ENCODE measurements at places on chromosomes 7 and 10.

DNA sequence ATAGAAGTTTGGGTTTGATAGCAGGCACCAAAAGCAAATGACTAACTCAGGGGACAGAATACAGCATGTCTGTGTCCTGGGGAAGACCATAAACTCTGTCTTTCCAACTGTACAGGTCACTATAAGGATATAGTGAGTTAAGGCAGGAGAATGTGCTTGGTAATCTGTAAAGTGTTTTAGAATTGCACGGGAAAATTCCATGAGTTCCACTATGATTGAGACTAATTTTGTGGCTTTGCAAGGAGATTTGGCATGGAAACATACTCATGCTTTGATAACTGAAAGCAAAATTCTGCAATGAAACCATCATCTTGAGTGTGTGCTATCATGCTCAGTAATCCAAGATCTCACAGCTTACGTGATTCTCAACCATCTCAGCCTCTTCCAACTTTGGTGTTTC, 152.6 kb downstream of the PKD1L1 start:
- DNase-seq = peak; percentile 88

- peak; percentile 45 for DNase-seq
Measured at GRCh38 chr7:116955801-116956476, 2.6 kb downstream of the ST7 start.

DNA sequence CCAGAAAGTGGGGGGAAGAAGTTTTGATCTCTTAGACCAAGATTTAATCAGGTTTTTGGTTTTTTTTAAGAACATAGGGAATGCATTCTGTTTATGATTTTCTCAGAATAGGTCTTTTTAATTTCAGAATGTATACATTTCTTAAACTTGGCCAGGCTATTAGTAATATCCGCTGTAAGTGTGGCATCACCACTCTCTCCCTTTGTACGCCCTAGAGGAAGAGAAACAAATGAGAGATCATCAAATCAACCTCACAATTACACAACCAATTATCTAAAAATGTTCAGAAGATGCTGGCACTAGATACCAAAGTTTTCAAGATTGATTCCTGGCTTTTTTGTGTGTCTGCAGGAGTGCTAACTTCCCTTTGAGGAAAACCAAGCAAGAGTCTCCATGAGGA, 70.0 kb downstream of the KLF6 start:
- DNase-seq = no peak

DNA sequence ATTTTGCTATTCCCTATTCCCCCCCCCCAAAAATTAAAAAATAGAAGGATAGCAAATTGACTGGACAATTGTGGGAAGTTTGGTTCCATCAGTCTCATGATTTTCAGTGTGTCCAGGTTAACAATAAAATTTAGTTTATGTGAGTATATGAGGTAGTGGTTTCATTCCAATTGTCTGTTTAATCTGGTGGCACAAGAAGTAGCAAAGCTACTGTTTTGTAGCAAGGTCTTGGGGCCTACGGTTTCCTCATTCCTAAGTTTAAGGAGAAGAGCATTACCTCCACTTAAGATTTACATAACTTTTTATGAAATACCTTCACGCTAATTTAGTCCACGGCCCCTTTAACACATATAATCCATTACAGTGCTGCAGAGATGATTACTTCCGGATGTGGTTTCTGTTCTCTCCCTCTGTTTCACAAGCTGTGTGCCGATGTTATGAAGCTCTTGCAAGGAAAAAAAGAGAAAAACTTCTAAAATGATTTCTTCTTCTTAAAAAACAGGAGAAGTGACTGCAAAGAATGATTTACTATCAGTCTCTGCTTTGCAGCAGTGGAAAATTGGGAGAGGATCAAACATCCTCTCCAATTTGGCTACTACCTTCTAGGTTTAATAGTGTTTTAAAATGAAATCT, 32.7 kb upstream of the NPVF start:
- DNase-seq = peak; percentile 52

- DNase-seq = no peak
Measured at GRCh38 chr10:45063591-45064231, 63.0 kb downstream of the ZNF22 start.

DNA sequence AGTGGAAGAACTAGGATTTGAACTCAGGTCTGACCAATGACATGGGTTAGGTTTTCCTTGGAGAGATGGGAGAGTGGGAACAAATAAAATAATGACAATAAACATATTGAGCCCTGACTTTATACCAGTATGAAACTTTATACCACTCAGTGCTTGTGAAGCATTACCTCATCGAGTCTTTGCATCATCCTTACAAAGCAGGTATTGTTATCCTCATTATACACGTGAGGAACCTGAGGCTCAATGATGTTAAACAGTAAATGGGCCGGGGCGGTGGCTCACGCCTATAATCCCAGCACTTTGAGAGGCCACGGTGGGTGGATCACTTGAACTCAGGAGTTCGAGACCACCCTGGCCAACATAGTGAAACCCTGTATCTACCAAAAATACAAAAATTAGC, 47.7 kb downstream of the HHEX start:
- DNase-seq = no peak

- no peak for DNase-seq
Measured at GRCh38 chr7:101739775-101740398, 77.5 kb upstream of the CUX1 start.

- DNase-seq = no peak
Measured at GRCh38 chr7:143503261-143503660, 25.6 kb downstream of the TAS2R41 start.

DNA sequence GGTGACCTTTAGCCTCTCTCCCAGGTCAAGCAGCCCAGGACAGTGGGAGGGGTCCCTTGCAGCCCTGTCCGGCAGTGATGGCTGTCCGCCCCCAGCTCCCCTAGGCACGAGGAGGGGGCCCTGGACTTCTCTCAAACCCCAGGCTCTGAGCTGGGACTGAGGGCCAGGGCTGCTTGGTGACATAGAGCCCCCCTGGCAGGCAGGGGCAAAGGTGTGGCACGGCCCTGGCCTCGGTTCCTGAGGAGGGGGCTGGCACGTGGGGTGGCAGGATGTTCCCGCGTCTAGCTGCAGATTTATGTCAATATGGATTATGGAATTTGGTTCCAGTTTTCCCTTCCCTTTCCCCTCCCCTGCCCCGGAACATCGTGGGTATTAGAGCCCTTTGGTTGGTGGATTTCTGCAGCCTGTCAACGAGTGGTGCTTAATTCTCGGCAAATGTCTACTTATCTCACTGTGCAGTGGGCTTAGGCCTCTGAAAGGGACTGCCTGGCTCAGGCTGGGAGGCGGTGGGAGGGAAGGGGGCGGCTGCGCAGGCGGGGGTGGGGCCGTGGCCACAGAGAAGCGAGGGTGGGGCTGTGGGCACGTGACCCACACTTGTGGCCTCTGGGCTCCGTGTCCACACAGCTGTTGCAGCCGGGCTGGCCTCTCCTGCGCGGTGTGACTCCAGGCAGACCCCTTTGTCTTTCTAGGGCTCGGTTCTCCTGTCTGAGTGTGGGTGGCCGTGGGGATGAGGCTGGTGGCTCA, 19.3 kb downstream of the UNCX start:
- no peak for DNase-seq

DNA sequence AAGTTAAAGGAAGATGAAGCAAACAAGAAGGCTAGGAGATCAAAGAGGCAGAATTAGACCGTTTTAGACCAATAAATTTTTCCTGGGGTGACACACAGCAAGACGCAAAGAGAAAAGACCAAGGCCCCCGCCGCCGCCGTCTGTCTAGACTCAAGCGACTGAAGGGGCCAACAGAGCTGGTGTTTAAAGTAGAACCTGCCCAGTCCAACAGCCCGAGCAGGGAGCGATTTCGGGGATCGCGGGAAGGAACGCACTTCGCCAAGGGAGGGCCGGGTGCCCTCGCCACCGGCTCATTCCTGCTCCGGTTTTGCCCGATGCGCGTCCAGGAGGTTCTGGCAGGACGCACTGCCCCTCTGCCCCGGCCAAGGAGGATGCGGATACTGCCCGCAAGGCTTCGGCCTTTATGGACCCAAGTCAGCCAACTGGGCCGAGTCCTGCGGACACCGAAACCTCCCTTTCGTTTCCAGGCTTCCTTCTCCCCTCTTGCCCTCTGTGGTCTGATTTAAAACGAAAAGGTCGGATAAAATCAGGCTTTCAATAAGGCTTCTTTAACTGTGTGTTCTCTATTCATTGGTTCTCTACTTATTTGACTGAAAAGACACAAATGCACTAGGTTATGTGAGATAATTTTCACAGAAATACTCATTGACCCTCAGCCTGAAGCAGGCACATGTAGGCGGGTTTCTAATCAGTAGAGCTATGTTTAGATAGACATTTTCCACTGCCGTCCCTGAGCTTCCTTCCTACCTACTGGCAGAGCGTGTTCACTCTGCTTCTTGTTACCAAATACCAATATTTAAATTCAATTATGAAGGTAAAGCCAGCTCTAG, 2.2 kb upstream of the HOXA7 start:
- DNase-seq = no peak

DNA sequence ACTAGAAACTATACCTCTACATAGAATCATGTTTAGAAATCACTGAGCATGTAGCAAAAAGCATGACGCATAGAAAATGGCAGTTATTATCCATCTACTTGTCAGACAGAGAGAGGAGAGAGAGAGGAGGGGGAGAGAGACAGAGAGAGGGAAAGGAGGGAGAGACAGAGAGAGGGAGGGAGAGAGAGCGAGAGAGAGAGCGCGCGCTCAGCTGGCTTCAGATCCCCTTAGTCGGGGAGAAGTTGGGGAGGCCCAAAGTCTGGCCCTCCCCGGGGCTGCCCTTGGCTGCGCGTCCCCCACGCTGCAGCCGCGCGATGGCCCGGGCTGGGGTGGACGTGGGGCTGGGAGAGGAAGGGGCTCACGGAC, 37.0 kb downstream of the CNPY1 start:
- no peak for DNase-seq

- no peak for DNase-seq
Measured at GRCh38 chr10:12213621-12214020, 17.6 kb downstream of the CDC123 start.

- no peak for DNase-seq
Measured at GRCh38 chr7:26388256-26388655, 96.6 kb downstream of the SNX10 start.

- DNase-seq = peak; percentile 55
Measured at GRCh38 chr7:7177044-7177517, 5.3 kb upstream of the C1GALT1 start.

GRCh38 chr7:18590744-18591340, 95.3 kb downstream of the HDAC9 start:
- DNase-seq = peak; percentile 85

GRCh38 chr7:112280267-112280666, 73.8 kb downstream of the ZNF277 start:
- DNase-seq = no peak

DNA sequence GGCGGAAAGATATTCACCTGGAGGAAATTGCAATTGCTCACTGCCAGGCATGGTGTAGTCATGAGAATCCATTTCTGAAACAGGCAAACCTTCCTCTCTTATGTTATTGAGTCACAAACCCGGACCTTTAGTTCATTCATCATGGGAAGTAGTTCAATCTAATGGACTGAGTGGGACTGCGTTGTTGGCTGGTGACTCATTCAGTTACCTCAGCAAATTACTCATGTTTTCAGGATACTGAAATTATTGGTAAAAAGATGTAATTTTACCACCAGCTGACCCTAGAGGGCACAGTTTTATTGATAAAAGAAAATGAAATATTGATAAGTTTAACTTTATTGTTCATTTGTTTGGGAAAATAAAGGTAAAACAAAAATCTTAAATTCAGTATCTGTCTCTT, 1194.4 kb upstream of the SORCS1 start:
- peak; percentile 75 for DNase-seq

- DNase-seq = no peak
Measured at GRCh38 chr10:113933894-113934532, 79.6 kb downstream of the NHLRC2 start.

DNA sequence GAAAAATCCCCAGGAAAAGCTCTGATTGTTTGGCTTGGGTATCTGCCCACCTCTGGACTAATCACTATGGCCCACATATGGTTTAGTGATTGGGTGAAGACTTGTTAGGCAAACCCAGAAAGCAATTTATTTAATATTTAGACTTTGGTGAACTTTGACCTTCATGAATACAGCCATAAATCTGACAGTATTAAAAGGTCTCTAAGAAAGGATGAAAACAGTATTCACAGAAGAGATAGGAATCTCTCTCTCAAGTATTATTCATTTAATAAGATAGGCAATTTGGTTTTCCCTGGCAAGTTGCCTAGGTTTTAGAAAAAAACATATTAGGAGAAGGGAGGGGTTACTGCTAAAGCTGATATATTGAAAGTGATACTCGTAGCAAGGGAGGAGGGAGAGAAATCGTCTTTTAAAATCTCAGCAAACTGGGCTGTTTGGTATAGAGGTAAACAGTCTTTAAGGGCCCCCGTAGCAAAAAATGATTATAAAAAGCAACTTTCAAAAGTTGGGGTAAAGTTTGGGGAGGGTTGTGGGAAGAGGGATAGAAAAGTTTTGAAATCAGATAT, 57.1 kb downstream of the LSMEM1 start:
- DNase-seq = no peak

GRCh38 chr7:36289833-36290661, 99.6 kb upstream of the ANLN start:
- DNase-seq = no peak

DNA sequence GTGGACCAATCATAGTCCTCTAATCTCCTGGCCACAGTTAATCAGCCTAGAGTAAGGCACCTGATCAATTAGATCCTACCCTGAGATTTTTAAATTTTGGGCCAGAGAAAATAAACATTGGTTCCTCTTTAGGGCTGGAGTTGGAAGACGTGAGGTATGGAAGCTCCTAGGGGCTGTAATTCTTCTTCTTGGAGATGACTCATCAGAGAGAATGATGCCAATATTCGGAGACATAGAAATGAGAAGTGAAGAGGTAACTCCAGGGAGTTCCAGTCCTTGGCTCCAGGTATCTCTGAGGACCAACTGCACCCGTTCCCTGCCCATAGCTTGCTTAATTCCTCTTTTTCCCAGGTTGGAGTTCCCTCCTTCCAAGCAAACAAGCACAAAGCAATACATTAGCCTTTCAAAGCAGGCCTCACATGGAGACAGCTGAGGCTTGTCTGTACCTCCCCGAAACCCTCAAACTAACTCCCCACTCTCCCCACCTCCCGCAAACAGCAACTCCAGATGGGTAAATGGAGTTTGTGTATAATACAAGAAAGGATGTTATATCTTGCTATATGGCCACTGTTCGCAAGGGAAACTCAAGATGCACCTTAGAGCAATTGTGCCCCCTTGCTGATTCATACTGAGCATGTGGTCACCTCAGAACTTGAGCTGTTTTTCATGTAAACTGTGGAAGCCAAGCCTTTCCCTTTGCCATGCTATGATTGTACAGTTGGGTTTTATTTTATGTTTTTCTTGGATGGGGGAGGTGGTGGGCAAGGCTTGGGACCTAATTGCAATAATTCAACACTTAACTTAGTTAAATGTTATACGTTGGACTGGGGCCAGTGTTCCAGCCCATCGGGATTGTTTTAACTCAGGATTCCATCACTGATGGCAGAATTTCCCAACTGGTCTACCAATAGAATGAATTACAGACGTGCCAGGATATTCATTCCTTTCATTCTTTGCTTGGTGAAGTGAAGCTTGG, 29.3 kb downstream of the PIK3AP1 start:
- peak; percentile 50 for DNase-seq

DNA sequence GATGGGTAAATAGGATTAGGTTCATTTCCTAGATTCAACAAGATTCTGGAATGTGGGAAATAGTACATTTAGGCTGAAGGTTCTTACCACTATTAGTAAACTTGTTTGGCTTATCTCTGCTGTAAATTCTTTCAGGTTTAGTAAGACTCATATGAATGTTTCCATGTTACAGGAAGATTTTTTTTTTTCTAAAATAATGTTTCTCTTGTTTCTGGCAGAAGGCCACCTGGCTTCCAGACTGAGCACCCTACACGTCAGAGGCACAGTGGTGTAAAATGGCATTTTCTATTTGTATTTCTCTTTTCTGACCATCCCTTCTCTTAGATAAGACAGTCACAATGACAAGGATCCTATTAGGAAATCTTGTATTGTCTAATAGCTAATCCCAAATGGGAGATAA, 22.7 kb upstream of the AASS start:
- peak; percentile 55 for DNase-seq
